Right renal pelvis (tissue), 4 donors: ENCODE measurements at places on chromosomes 4 and X.
A peak's percentile ranks its signal among the peaks of the same experiment; 100 is the strongest.

- no peak for DNase-seq
Measured at GRCh38 chrX:39714471-39714870, 383.3 kb downstream of the BCOR start.

GRCh38 chr4:116180157-116180601 is 905.2 kb downstream of the TRAM1L1 start:
- peak; percentile 3 for DNase-seq

DNA sequence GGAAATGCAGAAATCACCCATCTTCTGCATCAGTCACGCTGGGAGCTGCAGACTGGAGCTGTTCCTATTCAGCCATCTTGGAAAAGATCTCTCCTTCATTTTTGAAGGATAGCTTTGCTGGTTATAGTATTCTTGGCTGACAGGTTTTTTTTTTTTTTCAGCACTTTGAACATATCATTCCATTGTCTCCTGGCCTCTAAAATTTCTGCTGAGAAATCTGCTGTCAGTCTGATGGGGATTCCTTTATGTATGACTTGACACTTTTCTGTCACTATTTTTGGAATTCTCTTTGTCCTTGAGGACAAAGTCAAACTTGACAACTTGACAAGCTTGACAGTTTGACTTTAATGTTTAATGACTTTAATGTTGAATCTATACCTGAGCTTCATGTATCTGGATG is 16.8 kb downstream of the HPGDS start:
- DNase-seq = no peak

DNA sequence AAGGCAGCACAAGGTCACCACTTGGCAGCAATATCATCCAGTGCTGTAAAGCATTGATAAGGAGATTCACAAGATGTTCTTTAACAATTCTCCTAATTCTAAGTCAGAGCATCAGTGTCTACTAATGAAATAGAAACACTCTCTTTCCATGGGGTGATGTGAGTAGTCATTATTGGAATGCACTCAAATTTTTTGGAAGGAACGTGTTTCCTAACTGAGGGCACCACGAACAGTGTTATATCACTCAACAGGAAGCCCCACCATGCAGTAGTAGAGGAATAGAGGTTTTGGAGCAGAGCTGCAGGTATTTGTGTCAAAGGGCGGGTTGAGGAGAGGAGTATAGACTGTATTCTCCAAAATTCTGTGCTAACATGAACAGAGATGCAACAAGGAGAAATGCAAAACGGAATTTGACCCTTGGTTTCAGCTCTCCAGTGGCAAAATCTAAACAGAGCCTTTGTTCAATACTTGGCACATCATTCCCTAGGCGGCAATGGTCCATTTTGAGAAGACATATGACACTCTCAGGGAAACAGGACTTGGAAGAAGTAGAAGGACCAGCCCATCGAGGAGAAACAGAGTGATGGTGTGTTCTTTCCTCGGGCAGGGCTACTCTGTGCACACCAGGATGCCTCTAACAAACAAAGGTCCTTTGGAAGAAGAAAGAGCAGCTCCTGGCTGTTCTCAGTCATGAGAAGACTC is 98.9 kb downstream of the CPEB2 start:
- DNase-seq = no peak

DNA sequence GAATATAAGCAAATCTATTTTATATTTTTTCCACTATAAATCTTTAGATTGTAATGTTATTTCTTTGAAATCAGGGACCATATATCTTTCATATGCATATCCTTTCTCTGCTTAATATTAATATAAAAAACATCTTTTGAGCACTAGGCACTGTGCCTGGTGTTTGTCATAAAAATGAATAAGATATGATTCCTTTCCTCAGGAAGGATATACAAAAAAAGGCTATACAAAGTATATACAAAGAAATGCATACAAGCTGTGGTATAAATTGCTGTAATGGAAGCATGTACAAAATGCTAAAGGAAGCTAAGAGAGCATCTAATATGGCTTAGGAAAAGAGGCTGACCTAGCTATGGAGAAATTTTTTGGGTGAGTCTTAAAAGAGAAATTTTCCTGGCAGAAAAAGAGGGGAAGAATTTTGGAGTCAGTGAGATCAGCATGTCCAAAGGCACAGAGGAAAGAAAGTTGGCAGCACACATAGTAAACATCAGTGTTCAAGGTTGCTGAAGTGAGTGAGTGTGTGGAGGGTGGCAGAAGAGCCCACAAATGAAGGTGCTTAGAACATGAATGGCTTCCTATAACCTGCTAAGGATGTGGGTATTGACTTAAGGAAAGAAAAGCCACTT is 500.0 kb downstream of the SPRY1 start:
- no peak for DNase-seq

- no peak for DNase-seq
Measured at GRCh38 chr4:148007314-148007760, 275.4 kb downstream of the ARHGAP10 start.

DNA sequence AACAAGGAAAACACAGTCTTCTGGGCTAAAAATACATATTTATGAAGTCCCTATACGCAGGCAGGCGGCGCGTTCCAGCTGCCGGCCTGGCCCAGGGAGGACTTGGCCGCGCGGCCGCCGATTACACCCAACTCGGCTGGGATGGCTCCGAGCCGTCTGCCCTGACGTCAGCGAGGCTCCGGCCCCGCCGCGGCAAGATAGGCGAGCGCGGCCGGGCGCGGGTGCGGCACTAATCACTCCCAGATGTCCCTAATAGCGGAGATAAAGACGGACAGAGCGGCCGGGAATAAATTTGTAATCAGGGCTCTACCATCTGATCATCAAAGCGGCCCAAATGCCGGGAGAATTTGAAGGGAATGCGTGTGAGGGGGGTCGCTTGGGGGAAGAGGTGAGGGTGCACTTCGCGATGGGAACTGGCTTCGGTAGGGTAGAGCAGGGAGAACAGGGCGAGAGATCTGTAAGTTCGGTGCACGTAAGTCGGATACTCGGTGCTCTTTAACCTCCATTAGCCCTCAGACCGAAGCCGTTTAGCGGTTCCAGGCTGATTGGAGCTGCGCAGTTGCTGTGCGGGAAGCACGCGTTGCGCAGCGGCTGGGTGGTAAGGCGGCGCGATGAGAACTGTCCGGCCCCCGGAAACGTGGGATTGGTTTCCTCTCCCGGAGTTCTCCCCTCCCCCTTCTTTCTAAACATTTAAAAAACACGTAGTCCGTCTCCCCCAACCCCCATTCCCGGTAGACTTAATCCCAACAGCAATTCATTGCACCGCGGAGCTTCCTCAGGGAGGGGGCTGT is 7.7 kb downstream of the HAND2 start:
- DNase-seq = peak; percentile 59

- no peak for DNase-seq
Measured at GRCh38 chr4:74105656-74106280, 6.8 kb upstream of the CXCL2 start.

- no peak for DNase-seq
Measured at GRCh38 chr4:72768364-72768763, 199.3 kb upstream of the ADAMTS3 start.

DNA sequence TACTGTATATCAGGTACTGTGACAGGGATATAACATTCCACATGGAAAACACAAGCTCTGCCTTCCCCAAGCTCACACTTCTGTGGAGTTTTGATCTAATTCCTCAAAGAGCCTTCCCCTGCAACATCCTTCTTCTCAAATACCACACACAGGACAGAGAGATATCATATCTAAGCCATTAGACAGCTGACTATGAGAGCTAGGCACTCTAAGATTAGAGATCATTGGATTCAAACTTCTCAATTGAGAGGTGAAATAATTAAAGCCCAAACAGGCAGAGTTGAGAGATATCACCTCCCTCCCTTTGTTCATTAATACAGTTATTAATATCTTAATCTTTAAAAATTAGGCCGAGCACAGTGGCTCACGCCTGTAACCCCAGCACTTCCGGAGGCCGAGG is 25.0 kb downstream of the TEC start:
- no peak for DNase-seq

DNA sequence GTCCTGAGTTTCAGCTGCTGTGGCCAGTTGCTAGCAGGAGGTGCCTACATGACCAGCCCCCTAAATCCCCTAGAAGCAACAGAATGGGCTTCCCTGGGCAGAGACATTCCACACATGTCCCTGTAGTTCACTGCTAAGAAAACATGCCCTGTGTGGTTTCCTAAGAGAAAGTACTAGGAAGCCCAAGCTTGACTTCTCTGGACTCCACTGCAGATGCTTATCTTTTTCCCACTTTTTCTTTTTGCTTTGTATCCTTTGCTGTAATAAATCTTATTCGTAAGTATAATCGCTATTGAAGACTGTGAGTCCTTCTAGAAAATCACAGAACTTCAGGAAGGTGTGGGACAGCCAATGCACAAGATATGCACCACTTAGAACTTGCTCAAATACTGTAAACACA is 15.6 kb downstream of the RPGR start:
- DNase-seq = no peak

GRCh38 chrX:19017271-19017670 is 33.4 kb upstream of the PHKA2 start:
- DNase-seq = no peak

GRCh38 chrX:49072712-49073095 is 1.1 kb downstream of the PRAF2 start:
- no peak for DNase-seq

DNA sequence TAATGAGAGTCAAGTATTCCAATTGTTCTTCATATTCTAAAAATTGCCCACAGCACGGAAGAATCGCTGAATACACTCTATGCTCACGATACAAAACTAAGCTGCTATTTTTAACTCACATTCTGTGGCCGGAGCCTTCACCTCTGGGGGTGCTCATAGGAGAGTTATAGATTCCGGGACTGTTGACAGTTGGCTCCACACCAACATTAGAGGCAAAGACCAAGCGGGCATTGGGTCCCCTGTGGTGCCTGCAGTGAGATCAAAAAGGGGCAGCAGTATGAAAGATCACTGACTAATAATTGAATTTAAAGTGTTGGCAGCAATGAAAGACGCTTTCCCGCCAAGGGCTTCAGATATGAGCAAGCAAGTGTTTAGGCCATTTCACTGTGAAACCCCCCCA is 146.0 kb downstream of the TMEM144 start:
- DNase-seq = no peak

GRCh38 chr4:94171616-94172015 is 36.0 kb upstream of the SMARCAD1 start:
- DNase-seq = no peak

- DNase-seq = no peak
Measured at GRCh38 chr4:83569429-83569828, 33.5 kb downstream of the GPAT3 start.

GRCh38 chr4:148344352-148344751 is 97.9 kb downstream of the NR3C2 start:
- no peak for DNase-seq

DNA sequence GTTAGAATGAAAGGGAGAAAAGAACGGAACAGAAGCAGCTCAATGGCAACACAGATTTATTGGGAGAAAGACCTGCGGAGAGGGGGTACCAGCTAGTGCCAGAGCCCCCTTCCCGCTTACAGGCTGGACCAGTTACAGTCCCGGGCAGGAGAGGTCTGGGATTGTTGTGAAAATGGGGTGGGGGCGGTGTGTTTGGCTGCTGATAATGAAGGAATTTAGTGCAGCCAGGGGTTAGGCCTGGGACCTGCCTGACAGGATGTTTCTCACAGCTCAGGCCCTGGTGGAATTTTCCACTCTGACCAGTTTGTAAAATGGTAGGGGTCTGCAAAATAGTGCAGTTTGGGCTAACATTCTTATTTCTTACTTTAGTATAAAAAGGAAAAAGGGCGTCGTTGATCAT is 75.4 kb upstream of the SPIN4 start:
- DNase-seq = no peak

DNA sequence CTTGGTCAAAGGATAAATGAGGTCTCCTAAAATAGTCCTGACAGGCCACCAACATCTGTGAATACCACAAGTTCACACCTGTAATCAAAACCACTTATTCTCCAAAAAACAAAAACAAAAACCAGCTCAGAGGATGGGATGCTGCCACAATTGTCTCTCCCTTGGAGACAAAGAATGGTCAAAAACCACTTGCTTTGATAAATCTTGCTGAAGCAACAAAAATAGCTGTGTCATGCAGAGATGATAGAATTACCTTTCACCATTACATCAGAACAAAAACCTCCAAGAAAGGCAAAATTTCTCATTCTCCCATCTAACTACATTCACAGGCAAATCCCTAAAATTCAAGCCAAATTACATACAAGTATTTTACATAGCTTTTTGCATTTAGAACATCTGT is 180.4 kb downstream of the MAML3 start:
- DNase-seq = no peak

- peak; percentile 0 for DNase-seq
Measured at GRCh38 chrX:26387906-26388305, 171.9 kb downstream of the MAGEB5 start.

GRCh38 chr4:24589448-24589847 is 5.1 kb upstream of the DHX15 start:
- DNase-seq = no peak

GRCh38 chrX:40411340-40412111 is 169.2 kb upstream of the ATP6AP2 start:
- DNase-seq = no peak

DNA sequence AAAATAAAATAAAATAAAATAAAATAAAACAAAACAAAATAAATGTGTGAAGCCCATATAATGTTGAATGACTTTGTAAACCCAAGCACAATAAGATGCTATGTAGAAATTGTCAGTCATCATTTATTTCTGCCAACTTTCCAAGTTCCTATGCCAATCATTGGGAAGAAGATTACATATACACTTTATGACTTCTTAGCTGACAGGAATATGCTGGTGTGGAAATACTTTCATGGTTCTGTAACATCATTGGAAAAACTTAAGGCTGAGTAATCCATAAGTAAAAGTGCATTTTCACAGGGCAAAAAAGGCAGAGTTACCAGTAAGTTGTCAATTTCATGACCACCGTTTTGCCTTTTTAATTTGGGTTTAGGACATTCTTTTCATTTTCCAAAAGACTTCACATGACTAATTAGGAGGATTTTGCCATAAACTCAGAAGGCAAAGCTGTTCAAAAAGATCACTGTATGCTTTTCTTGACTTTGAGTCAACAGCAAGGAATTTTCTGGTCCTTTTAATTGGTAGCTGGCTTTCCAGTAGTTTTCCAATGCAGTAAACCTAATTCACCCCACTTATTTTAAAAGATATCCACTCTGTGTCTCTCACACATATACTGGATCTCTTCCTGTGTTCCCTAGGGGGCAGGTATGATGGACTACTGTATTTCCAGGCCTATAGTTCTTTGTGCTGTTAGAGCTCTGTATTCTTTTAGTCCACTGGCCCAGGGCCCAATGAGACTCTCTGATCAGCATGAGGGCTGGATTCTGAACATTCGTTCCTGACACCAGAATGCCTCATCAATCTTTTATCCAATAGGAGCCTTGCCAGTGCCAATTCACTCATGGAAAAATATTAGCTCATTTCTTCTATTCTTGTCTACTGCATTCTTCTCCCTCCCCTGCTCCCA is 26.2 kb upstream of the SCRG1 start:
- DNase-seq = no peak

- DNase-seq = peak; percentile 56
Measured at GRCh38 chr4:86968547-86968946, 33.7 kb downstream of the AFF1 start.

DNA sequence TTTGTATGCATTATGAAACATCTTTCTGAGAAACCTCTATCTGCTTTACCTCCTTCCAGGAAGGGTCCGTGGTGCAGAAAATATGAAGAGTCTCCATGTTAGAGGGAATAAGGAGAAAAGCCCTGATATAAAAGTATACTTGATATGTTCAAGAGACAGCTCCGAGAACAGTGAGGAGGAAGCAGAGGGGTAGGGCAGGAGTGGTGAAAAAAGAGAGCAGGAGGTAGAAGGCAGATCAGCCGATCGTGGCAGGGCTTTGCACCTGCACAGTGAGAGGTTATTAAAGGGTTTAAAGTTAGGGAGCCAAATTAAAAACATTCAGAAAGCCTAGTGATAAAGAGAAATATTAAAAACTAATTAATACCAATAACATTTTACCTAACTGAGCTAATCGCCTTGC is 419.7 kb downstream of the FAT4 start:
- DNase-seq = no peak
